ENCODE measurements at places on chromosomes 4 and X.

DNA sequence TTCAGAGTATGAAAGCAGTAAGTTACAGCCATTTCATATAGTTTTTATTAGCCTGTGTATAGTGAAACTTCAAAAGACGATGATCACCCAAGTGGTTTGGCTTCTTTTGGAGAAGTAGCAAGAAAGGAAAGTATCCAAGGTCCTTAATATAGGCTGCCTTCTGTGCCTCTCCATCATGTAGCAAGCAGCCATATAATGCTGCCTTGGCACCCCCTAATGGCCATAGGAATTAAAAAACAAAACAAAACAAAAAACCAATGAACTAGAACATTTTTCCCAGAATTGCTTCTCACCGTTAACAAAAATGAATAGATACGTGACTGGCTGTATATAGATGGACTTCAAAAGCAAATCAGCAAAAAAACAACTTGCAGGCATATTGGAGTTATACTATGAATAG lies 18.9 kb downstream of the LAMP2 start:
- DNase-seq = no peak

DNA sequence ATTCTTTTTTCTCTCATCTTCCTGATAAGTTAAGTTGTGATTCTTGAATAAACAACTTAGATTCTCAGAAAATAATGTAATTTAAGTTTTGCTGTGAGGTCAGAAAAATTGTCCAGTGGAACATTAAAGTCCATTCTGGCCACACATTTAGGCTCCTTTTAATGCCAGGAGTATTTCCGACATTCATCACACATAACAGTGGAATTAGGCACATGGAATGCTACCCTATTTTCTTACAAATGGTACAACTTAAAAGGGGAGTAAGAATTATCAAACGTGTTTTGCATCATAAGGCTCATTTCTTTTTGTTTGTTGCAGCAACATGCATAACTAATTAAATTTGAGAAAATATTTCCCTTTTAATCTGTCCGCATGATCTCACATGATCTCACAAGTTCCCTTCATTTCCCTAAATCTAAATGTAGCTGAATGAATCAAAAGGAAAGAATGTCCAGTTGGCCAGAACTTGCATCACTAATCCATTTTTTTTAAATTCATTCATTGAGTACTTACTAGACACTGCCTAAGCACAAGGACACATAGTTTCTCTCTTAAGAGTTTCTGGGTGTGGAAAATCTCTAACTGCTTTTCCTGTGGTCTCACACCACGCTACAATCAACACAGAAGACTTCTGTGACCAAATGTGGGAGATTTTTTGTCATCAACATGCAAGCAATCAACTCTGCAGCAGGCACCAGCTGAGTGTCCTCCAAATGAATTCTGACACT lies 22.0 kb downstream of the SPARCL1 start:
- no peak for DNase-seq

GRCh38 chrX:113275804-113276203 lies 435.2 kb upstream of the AMOT start:
- DNase-seq = no peak

DNA sequence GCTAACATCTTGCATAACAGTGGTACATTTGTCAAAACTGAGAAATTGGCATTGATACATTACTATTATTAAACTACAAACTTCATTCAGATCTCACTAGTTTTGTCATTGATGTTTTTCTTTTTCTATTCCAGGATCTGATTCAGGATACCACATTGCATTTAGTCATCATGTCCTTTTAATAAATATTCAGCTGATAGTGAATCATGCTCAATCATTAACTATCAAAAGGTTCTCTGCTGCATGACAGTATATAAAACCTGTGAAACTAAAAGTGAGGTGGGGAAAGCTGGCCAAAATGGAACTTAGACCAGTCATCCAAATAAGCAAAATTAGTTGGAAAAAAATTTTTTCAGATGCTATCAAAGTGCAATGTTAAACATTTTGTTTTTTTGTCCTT lies 28.1 kb upstream of the HS6ST2 start:
- DNase-seq = no peak

DNA sequence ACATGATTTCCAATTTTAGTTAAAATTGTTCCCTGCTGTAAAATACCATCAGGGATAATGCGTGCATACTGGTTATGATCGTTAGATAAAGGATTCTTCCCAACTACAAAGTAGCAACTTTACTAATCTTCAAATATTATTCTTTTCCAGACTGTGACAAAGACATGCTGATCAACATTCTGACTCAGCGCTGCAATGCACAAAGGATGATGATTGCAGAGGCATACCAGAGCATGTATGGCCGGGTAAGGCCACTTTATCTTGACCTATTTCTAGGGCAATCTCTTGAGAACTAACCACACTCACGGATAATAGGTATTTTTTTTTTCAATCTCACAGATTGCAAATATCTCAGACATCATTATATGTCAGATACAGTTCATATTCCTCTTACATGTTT lies 47.0 kb downstream of the ANXA10 start:
- DNase-seq = no peak

DNA sequence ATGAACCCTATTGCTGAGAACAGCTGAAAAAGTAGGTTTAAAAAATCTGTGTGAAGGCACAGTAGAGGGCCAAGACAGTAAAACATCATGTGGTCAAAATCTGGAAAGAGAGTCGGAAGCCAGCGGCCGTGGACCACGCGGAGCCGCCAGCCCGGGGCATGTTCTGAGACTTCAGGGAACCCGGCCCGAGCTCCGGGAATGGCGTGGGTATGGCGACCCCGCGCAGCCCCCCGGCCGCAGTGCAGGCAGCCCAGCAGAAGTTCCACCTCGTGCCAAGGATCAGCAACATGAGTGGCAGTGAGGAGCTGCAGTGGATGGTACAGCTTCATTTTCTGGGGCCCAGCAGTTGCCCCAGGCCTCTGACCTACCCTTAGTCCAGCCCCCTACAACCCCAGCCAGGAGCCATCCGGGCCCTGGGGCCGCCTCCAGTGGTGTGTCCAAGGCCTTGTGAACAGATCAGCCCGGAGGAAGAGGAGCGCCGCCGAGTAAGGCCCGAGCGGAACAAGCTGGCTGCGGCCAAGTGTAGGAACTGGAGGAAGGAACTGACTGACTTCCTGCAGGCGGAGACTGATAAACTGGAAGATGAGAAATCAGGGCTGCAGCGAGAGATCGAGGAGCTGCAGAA lies 94.2 kb downstream of the LARP1B start:
- no peak for DNase-seq

GRCh38 chr4:11507920-11508319 lies 79.2 kb upstream of the HS3ST1 start:
- DNase-seq = no peak

GRCh38 chr4:8853249-8853648 lies 18.4 kb downstream of the HMX1 start:
- DNase-seq = no peak

Data from LNCaP clone FGC (cell line).